ENCODE measurements at places on chromosomes 1 and 21. TPM values are rescaled to one million over a fixed set of nuclear protein-coding genes. Genes with fewer than 3 reads are reported as not detected.

The LAMC1 gene
- total RNA-seq: 50.1 TPM

The TMEM82 gene
- total RNA-seq: not detected

The SAMD11 gene
- 4.3 TPM for total RNA-seq

The TNN gene
- total RNA-seq: not detected

The SLC44A5 gene
- 0.16 TPM for total RNA-seq

The LRRC38 gene
- total RNA-seq: not detected

The CRYAA gene
- not detected for total RNA-seq

The KCND3 gene
- 6.6 TPM for total RNA-seq

The S100A14 gene
- total RNA-seq: 11.7 TPM

DNA sequence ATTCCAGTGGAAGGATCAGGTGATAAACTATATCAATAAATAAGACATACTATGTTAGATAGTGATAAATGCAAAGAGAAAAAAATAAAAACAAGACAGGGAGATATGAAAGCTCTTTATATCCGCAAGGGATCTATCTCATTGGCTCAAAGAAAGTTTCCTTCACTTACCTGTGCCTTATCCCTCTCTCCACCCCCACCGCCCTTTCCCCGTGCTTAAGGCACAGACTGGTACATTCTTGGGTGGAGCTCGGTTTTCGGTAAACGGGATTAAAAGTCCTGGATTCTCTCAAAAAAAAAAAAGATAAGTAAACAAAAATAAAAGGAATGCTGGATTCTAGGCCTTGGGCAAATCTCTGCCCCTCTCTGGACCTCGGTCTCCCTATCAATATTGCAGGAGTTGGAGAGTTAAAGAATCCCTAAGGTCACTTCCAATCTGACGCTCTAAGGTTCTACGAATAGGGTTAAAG is 593 bp upstream of the DNAJC16 start:
- H3K27ac ChIP-seq: peak overlapping the region; percentile 91
- H3K4me3 ChIP-seq: peak overlapping the region; percentile 89
- peaks cover 19% of the 10 kb centered on the region for H3K4me1 ChIP-seq
- no peaks in the 10 kb centered on the region for H3K36me3 ChIP-seq
- peak; percentile 55 for DNase-seq

GRCh38 chr1:186887203-186887602 is 58.5 kb downstream of the PLA2G4A start:
- no peaks in the 10 kb centered on the region for H3K27me3 ChIP-seq
- H3K36me3 ChIP-seq: no peaks in the 10 kb centered on the region
- no peak overlapping the region for H3K27ac ChIP-seq
- H3K4me3 ChIP-seq: no peak overlapping the region
- no peak for DNase-seq
- H3K4me1 ChIP-seq: no peaks in the 10 kb centered on the region

DNA sequence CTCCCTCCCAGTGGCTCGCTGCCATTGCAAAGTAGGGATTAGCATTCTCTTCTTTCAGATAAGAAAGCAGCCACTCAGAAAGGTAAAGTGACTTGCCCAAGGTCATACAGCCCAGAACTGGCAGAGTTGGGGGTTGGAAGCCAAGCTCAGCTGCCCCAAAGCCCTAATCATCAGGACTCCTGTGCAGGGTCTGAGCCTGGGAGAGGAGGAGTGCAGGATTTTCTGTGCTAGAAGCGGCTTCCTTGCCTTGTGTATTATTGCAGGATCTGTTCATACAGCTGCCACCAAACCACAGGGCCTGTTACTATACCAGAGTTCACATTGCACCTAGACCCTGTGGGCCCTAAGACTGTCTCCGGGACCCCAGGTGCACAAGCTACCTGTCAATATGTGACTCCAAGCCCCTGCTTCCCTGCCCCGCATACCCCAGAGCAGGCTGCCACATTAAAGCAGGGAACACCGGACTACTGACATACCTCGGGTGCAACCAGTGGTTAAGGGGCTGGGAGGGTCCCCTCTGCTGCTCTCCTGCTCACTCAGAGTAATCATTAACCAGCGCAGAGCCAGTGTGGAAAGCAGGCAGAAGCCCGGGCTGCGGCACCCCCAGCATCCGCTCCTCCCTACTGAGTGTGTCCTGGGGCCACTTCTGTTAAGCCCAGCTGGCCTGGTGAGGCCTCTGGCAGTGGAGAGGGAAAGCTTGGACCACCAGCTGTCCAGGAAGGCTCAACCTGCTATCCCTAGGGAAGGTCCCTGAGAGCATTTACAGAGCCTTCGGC is 15.8 kb downstream of the HSPG2 start:
- DNase-seq: no peak
- H3K4me3 ChIP-seq: no peak overlapping the region
- peaks cover 21% of the 10 kb centered on the region for H3K4me1 ChIP-seq
- H3K27me3 ChIP-seq: no peaks in the 10 kb centered on the region
- H3K27ac ChIP-seq: no peak overlapping the region

DNA sequence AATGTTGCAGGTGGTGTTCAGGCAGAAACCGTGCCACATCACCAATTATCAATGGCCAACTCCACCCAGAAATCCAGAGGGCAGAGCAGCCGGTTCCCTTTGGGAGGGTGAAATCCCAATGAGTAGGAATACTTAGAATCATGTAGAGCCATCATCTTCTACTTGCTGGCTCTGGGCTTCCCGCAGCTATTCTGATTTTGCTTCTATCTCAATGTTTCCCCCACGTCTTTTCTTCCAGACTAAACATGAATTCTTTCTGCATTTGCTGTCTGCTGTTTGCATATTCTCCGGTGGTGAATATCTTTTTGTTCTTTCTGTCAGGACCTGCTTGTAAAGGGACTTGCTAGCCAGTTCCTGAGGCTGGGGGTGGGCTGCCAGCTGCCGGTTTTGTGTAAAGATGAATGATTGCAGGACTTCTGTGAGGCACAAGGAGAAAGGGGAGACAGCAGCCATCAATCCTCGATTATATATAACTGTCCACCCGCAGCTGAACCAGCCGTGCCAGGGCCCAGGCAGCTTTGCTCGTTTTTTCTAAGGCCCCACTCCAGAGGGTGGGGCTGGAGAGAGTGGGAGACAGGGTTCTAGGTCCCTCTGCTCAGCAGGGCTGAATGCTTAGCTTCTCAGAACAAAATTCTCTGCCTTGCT is 33.2 kb downstream of the PRAMEF20 start:
- no peak overlapping the region for H3K4me3 ChIP-seq
- no peaks in the 10 kb centered on the region for H3K36me3 ChIP-seq

- H3K27me3 ChIP-seq: no peaks in the 10 kb centered on the region
- no peak for DNase-seq
- no peak overlapping the region for H3K4me3 ChIP-seq
- H3K36me3 ChIP-seq: no peaks in the 10 kb centered on the region
Measured at GRCh38 chr1:57874418-57874877, 450.6 kb upstream of the DAB1 start.

DNA sequence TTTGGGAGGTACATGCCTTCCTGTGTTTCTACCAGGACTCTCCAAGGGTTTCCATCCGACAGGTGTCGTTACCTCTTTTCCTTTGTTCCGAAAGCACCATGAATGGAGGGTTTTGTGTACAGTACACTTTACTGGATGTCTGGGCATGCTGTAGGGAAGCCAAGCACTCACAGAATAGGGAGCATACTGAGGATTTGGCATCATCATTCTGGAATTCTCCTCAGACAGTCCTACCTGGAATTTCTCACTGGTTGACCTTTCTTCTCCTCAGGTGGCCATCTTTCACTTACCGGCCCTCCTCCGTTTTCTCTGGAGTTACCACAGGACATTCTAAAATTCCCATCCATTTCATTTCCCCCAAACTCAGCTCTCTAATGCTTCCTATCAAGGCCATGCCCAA is 5.9 kb upstream of the MPL start:
- no peak overlapping the region for H3K4me3 ChIP-seq
- DNase-seq: no peak
- no peak overlapping the region for H3K27ac ChIP-seq
- H3K27me3 ChIP-seq: no peaks in the 10 kb centered on the region
- H3K4me1 ChIP-seq: no peaks in the 10 kb centered on the region
- no peaks in the 10 kb centered on the region for H3K36me3 ChIP-seq

DNA sequence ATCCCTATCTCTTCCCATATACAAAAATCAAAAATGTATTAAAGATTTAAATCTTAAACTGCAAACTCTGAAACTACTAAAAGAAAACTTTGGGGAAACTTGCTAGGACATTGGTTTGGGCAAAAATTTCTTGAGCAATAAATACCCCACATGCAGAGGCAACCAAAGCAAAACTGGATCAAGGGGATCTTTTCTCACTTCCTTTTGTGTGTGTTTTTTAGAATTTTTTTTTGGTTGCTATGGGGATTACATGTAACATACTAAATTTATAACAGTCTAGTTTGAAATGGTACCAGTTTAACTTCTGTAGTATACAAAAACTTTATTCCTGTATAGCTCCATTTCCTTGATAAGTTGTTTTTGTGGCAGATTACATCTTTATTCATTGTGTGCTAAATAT is 16.8 kb downstream of the MAST2 start:
- H3K4me1 ChIP-seq: no peaks in the 10 kb centered on the region
- H3K27me3 ChIP-seq: no peaks in the 10 kb centered on the region
- no peak overlapping the region for H3K4me3 ChIP-seq
- DNase-seq: no peak

- H3K36me3 ChIP-seq: no peaks in the 10 kb centered on the region
- H3K27ac ChIP-seq: no peak overlapping the region
- no peak overlapping the region for H3K4me3 ChIP-seq
- no peaks in the 10 kb centered on the region for H3K27me3 ChIP-seq
Measured at GRCh38 chr1:206898089-206898914, 1.1 kb downstream of the IL24 start.

DNA sequence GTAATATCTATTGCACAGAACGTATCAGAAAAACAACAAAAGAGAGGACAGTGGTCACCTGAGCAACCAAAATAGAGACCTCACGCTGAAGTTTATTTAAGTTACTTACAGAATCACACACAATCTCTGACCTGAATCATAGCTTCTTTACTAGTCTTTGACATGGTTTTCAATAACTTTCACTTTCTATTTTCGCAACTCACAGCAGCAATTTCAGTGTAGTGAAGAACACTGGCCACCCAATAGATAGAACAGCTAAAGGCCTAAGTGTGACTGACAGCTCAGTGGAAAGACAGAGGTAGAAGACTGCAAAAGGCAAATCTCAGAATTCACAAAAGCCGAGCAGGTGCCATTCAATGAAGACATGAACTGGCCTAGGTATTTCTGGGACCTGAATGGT is 435.6 kb upstream of the CHRM3 start:
- no peaks in the 10 kb centered on the region for H3K27me3 ChIP-seq
- no peak overlapping the region for H3K4me3 ChIP-seq
- DNase-seq: no peak
- H3K27ac ChIP-seq: no peak overlapping the region
- H3K36me3 ChIP-seq: no peaks in the 10 kb centered on the region

DNA sequence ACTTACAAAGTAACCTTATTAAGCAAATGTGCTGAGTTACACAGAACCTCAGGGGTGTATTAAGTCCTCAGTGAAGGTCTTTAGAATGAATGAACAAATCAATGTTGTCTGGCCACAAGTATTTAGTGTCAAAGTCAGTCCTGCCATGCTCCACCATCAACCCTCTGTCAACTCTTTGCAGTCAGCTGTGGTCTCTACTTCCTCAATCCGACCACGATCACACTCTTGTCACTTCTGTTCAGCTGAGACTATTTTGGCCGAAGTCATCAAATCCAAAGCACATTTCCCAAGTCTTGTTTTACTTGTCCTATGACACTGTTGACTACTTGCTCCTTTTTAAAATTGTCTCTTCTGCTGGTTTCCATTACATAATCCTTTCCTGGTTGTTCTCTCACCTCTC is 173.5 kb downstream of the ST6GALNAC5 start:
- H3K4me1 ChIP-seq: no peaks in the 10 kb centered on the region
- H3K27ac ChIP-seq: no peak overlapping the region
- H3K27me3 ChIP-seq: no peaks in the 10 kb centered on the region
- no peak for DNase-seq

- no peaks in the 10 kb centered on the region for H3K4me1 ChIP-seq
- no peaks in the 10 kb centered on the region for H3K36me3 ChIP-seq
- no peaks in the 10 kb centered on the region for H3K27me3 ChIP-seq
- no peak overlapping the region for H3K4me3 ChIP-seq
Measured at GRCh38 chr1:227869279-227869842, 53.9 kb downstream of the PRSS38 start.

GRCh38 chr1:244212797-244213475 is 161.9 kb downstream of the ZBTB18 start:
- no peaks in the 10 kb centered on the region for H3K36me3 ChIP-seq
- DNase-seq: no peak
- no peak overlapping the region for H3K27ac ChIP-seq
- no peaks in the 10 kb centered on the region for H3K4me1 ChIP-seq

- no peaks in the 10 kb centered on the region for H3K27me3 ChIP-seq
- H3K36me3 ChIP-seq: no peaks in the 10 kb centered on the region
- no peak overlapping the region for H3K4me3 ChIP-seq
Measured at GRCh38 chr1:61477301-61477700, 247.6 kb downstream of the TM2D1 start.

- no peak overlapping the region for H3K27ac ChIP-seq
- no peaks in the 10 kb centered on the region for H3K36me3 ChIP-seq
- H3K4me3 ChIP-seq: no peak overlapping the region
- DNase-seq: no peak
- no peaks in the 10 kb centered on the region for H3K27me3 ChIP-seq
- H3K4me1 ChIP-seq: no peaks in the 10 kb centered on the region
Measured at GRCh38 chr1:145884675-145885074, 991 bp downstream of the ANKRD35 start.

DNA sequence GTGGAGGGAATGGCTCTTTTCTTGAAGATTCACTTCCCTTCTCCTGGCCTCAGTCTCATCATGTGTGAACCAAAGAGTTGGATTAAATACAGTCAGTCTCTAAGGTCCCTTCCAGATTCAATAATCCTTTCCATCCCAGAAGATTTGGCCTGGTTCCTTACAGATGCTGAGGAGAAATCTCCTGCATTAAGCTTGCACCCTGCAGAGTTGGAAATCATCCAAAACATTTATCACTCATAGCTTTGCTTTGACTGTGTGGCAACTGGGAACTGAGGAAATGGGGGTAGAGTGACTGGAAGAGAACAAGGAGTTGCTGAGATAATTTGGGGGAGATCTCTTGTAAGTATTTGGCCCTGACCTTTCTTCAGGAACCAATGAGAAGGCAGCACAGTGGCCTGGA is 220.5 kb upstream of the SGIP1 start:
- H3K27ac ChIP-seq: no peak overlapping the region
- peaks cover 18% of the 10 kb centered on the region for H3K4me1 ChIP-seq
- no peaks in the 10 kb centered on the region for H3K36me3 ChIP-seq
- no peak for DNase-seq
- H3K27me3 ChIP-seq: no peaks in the 10 kb centered on the region

DNA sequence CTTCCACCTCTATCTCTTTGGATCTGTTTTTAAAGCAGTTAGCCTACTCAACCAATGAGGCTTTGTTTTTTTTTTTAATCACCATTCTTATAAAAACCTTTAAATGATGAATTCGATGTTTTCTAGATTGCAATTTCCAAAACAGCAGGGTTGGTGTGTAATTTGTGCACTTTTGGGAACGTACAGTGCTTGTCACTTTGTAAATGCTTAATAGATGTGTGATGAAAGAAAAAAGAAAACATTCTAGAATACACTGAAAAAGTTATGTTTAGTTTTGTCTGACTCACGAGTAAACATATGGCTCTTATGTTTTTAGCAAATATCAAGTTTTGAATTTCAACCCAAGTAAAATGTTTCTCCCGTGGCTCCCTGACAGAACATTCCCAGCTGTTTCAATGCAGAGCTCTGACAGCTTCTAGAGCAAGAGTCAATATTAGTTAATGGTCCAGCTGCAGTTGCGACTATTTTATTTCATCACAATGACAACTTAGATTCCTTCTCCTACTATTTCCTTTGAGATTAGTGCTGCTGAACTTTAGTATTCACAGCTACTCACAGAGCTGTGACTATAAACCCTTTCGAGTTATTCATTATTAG is 362.5 kb upstream of the ADAMTS5 start:
- H3K27me3 ChIP-seq: no peaks in the 10 kb centered on the region
- no peaks in the 10 kb centered on the region for H3K4me1 ChIP-seq
- H3K36me3 ChIP-seq: no peaks in the 10 kb centered on the region
